Testis (tissue), 5 donors: ENCODE measurements at places on chromosomes 7 and 10. TPM values are rescaled to one million over a fixed set of nuclear protein-coding genes. Genes with fewer than 3 reads are reported as not detected.

KLF14 gene
- total RNA-seq = 1.5 TPM

CPA4 gene
- total RNA-seq = 0.31 TPM

RARRES2 gene
- total RNA-seq = 58.8 TPM

INTS15 gene
- 41.5 TPM for total RNA-seq

DNA sequence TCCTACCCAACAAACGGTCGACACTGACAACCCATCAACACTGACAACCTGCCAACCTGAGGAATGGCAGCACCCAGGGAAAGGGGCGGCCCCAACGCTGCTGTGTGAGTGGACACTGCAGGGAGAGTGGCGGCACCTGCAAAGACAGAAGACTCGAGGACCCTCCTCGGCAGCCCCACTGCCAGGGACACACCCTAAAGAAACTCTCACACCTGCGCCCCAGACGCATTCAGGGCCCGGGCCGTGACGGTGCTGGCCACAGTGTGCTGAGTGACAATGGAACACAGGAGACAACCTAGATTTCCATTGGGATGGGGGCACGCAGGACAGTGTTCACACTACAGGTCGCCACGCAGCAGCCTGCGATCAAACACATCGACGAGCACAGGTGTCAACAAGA lies 3.6 kb downstream of the CAMK2B start:
- no peaks in the 10 kb centered on the region for H3K27me3 ChIP-seq
- H3K4me1 ChIP-seq = no peaks in the 10 kb centered on the region
- DNase-seq = no peak
- no peaks in the 10 kb centered on the region for H3K36me3 ChIP-seq
- H3K27ac ChIP-seq = no peak overlapping the region

GRCh38 chr10:86953747-86954680 lies 3.4 kb downstream of the MMRN2 start:
- peaks cover 49% of the 10 kb centered on the region for H3K4me1 ChIP-seq
- peak; percentile 84 for DNase-seq
- H3K4me3 ChIP-seq = no peak overlapping the region
- H3K36me3 ChIP-seq = no peaks in the 10 kb centered on the region
- no peaks in the 10 kb centered on the region for H3K27me3 ChIP-seq
- peak overlapping the region; percentile 87 for H3K27ac ChIP-seq

DNA sequence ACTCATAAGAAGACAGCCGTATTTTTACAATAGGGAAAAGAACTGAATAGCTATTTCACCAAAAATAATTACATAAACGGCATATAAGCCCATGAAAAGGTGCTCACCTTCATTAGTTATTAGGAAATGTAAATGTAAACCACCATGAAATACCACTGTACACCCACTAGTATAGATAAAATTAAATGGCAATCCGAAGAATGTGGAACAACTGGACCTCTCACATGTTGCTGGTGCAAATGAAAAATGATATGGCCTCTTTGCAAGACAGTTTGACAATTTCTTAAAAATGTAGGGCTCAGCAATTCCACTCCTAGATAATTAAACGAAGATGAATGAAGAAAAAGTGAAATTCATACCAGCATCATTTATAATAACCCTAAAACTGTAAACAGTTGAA lies 91.8 kb downstream of the MAPK8 start:
- no peak overlapping the region for H3K4me3 ChIP-seq
- H3K27me3 ChIP-seq = no peaks in the 10 kb centered on the region
- peaks cover 10% of the 10 kb centered on the region for H3K4me1 ChIP-seq
- no peak for DNase-seq

- no peaks in the 10 kb centered on the region for H3K4me1 ChIP-seq
- DNase-seq = no peak
- H3K4me3 ChIP-seq = no peak overlapping the region
- H3K36me3 ChIP-seq = no peaks in the 10 kb centered on the region
These were observed 110.9 kb upstream of the MACROH2A2 start for GRCh38 chr10:69941730-69942129.

- H3K36me3 ChIP-seq = no peaks in the 10 kb centered on the region
- no peak overlapping the region for H3K4me3 ChIP-seq
- no peaks in the 10 kb centered on the region for H3K27me3 ChIP-seq
- H3K4me1 ChIP-seq = peaks cover 4% of the 10 kb centered on the region
- DNase-seq = no peak
- no peak overlapping the region for H3K27ac ChIP-seq
These were observed 129.9 kb upstream of the ITGB1 start for GRCh38 chr10:33087922-33088321.
